ENCODE measurements at places on chromosomes 16 and 17.

DNA sequence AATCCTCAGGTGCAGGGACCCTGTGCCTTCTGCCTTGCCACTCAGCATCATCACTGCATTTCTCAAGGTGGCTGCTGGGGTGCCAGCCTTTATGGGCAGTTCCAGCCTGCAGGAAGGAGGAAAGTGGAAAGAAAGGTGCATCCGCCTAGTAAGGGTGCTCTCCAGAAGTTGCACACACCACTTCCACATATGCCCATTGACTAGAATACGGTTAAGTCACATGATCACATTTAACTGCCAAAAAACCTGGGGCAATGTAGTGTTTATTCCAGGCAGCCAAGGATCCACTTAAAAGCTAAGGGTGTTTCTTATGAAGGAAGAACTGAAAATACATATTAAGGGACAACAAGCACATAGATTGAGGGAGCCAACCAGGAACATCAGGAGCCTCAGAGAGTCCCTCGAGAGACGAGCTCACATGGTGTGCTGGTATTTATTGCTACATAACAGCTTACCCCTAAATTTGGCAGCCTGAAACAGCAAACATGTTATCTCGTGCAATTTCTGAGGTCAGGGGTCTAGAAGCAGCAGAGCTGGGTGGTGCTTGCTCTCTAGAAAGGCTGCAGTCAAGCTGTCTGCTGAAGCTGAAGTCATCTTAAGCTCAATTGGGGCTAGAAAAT, 52.0 kb upstream of the MMP2 start:
- DNase-seq, result no peak

DNA sequence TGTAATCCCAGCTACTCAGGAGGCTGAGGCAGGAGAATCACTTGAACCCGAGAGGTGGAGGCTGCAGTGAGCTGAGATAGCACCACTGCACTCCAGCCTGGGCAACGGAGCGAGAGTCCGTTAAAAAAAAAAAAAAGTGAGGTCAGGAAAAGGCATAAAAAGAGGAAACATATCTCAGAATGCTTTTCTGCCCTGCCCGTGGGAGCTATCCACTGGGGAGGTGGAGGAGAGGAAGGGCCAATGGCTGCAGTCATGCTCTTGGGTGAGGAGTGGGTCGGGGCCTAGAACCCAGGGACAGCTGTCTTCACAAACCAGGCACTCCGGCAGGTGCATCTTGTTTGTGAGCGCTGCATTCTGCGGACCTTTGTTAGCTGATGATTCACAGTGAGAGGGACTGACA, 60.0 kb upstream of the CDC42EP4 start:
- no peak for DNase-seq

DNA sequence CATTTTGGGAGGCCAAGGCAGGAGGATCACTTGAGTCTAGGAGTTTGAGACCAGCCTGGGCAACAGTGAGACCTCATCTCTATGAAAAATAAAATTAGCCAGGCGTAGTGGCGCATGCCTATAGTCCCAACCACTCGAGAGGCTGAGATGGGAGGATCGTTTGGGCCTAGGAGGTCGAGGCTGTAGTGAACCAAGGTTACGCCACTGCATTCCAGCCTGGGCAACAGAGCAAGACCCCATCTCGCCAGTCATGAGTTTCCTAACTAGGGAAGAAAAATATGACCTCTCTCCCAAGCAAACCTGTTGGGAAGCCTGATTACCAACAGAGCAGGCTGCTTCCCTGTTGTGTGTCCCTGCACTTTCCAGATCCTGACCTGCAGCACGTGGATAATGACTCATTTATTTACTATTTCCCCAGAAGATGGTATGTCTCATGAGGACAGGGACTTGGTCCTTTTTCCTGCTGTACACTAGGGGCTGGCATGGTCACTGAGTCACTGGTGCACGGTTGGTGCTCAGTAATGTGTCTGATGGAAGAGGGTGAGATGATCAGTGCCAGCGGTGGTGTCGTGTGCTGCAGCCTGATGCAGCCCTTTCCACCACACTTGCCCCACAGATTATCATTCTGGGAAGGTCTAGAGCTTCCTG, 30.8 kb downstream of the NMT1 start:
- DNase-seq, result no peak

DNA sequence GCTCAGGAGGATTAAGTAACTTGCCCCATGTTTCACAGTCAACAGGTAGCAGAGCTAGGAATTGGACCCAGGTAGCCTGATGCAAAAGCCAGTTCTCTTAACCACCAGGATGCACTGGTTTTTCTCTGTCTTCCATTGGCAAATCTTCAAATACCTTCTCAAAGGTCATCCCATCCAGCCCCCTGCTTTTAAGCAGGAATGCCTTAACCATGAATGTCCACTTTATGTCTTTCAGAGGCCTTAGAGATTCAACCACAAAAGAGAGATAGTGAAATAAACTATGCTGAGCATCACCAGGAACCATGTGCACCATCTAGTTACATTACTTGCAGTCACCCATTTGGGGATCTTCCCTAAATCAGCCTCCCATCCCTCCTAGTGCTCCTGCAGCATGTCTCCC, 94.3 kb downstream of the C17orf67 start:
- no peak for DNase-seq

DNA sequence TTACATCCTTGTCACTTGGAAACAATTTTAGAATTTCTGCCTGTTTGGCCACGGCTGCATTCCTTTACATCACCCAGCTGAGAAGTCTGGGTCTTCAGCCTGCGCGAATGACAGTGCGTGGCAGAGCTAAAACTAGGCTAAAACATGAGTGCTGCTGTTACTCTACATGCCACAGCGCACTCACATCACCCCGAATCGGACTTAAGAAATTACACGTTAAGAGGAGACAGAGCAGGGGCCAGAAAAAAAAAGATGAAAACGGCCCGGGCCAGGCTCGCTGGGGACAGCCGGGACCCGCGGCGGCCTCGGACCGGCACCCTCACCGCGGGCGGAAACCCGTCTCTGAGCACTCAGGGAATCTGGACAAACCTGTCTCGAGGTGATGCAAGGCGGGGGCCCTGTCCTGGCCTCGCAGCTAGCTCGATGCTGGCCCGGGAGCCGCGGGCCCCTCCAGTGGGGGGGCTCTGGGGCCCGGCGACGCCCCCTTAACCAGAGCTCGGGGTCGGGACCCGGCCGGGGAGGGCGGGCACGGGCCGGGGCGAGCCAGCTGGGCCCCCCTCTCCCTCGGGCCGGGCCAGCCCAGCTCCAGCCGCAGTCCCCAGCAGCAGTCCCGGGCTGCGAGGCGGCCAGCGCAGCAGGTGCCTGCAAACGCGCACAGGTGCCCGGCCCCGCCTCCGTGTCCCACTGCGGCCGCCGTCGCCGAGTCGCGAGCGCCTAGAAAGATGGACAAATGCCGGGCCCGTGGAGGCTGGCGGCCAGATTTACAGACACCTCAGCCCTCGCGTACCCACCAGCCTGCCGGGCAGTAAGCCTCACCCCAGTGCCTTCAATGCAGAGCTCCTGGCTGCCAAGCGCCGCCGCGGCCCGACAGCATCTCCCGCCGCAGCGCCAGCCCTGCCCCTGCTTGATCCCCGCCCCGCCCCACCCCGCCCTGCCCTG, at the start of gene AKTIP:
Gene AKTIP (minus strand): TSS at position 879 of the 939 bp plus-strand sequence. CDS start 2,950 bp downstream, outside the sequence.
- DNase-seq, result peak; percentile 17

- DNase-seq, result no peak
Observed at GRCh38 chr17:3260600-3260999, 37.6 kb downstream of the OR3A1 start.

DNA sequence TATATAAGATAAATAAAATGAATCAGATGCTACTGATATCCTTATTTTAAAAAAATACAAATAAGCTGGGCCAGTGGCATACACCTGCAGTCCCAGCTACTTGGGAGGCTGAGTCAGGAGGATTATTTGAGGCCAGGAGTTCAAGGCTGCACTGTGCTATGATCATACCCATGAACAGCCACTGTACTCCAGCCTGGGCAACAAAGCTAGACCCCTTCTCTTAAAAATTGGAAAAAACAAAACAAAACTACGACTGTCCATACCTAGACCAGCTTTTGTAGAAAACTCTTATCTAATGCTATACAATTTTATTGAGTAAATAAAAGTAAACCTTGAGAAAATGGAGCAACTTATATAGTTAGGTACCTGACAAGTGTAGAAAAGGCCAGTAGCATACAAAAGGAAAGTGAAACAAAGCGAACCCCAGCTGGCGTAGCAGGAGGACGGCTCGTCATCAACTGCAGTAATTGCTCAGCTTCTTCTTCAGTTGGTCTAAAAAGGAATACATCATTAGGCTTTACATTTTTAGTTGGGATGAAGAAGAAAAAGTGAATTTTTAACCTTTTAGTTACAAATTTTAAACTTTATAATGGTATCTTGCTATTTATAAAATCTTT, 23.6 kb downstream of the INTS2 start:
- DNase-seq, result peak; percentile 27

DNA sequence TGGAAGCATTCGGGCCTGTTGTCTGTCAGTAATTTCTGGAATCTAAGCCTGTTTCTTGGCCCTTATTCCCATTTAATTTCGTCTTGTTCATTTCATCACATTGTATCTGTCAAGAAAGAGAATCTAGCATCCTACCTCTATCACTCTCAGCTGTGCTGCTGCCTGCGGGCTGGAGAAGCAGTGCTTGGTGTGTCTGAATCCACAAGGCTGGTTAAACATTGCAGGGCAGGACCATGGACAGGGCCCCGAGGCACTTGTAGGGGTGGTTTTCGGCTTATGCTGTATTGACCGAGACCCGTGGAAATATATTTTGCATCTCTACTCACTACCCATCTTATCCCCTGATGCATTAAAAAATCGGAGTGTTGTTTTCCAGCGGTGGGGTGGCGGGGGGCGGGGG, 3.1 kb downstream of the RAB11FIP4 start:
- no peak for DNase-seq

DNA sequence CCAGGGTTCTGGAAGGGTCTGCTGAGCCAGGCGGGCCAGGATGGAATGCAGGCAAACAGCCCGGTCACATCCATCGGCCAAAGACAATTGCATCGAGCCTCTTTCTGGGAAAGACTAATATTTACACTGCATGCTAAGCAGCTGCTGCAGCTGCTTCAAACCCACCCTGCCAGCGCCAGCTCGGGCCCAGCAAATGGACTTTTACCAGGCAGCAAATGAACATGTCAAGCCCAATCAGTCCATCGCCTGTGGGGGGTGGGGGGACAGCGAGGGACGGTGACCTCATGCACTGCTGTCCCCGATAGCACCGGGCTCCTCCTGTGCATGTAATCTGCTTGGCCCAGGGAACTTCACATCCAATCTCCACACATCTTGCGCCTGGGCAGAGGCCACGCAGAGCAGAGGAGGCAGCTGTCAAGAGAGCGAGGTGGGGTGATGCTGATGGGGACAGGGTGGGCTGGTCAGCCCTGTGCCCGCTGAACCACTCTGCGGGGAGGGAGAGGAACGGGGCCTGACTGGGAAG, 39.4 kb upstream of the CDH5 start:
- DNase-seq, result no peak

- DNase-seq, result peak; percentile 28
Observed at GRCh38 chr17:42438600-42439567, 15.8 kb upstream of the CAVIN1 start.

DNA sequence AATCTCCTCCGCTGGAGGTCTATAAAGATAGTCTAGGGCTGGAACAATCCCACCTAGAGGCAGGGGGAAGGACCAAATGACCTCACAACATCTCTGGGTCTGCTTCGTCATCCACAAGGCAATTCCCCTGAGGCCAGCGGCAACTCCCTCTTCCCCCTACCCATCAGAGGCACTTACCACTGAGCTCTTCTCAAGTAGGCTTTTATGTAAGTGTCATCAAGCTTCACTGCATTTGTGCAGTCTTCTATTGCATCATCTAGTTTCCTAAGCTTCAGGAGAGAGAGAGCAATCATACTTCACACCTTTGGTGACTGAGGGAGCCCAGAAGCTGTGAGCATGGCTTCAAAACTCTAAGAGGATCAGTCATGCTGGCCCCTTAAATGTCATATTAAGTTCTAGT, 21.0 kb downstream of the CNP start:
- DNase-seq, result no peak

- no peak for DNase-seq
Observed at GRCh38 chr17:79954281-79955166, 81.1 kb downstream of the TBC1D16 start.

- no peak for DNase-seq
Observed at GRCh38 chr16:85139881-85140339, 27.6 kb upstream of the CIBAR2 start.
